GM23248 (cell line): ENCODE measurements at places on chromosomes 6 and 20. TPM values are rescaled to one million over a fixed set of nuclear protein-coding genes. Genes with fewer than 3 reads are reported as not detected.
A peak's percentile ranks its signal among the peaks of the same experiment; 100 is the strongest.

DNA sequence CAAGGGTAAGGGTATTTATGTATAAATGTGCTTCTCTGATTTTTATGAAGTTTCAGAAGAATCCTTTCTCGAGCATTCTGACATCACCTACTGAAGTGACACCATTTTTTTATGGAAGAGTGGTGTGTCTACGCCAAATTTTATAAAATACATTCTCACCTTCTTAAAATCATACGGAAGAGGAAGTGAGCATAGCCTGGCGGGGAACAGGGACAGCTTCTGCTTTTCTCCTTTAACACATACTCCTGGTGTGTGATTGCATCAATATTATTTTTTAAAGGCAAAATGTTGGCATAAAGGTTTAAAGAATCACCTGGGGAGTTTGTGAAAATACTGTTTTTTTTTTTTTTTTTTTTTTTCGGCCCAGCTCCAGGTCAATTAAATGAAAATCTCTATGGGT is 733.6 kb upstream of the MAN1A1 start:
- no peaks in the 10 kb centered on the region for H3K27me3 ChIP-seq
- H3K4me3 ChIP-seq = no peak overlapping the region
- H3K4me1 ChIP-seq = no peaks in the 10 kb centered on the region

The ZNF831 gene
- not detected in 2 replicates for total RNA-seq

The HS3ST5 gene
- total RNA-seq = not detected in 2 replicates

- H3K27me3 ChIP-seq = no peaks in the 10 kb centered on the region
- peaks cover 21% of the 10 kb centered on the region for H3K4me1 ChIP-seq
- no peak overlapping the region for H3K4me3 ChIP-seq
- H3K36me3 ChIP-seq = no peaks in the 10 kb centered on the region
These were observed 13.7 kb downstream of the EXOC2 start for GRCh38 chr6:679282-679681.

DNA sequence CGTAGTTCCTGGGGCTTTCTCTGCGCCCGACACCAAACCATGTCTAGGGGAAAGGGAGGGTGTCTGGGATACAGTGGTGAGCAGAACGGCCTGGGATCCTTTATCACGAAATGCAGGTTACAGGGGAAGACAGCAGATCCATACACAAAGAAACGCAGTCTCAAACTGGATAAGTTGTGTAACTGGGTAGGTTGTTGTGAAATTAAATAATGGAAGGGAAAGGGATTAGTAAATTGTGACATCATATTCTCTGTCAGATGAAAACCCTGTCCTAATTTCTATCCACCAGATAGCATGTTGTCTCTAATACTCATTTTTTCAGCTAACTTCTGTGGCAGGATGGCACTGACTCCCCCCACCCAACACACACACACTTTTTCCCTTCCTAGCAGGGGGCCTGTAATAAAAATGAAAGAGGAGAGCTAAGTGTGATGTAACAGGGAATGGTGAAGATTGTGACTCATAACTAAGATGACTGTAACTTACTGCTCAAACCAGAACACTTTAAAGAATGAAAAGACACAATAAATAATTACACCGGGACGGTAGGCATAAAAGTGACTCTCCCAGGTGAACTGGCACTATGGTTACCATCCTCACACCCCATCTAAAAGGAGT is 769 bp upstream of the TRPC4AP start:
- H3K27me3 ChIP-seq = no peaks in the 10 kb centered on the region
- H3K27ac ChIP-seq = peak overlapping the region; percentile 92
- H3K36me3 ChIP-seq = no peaks in the 10 kb centered on the region

DNA sequence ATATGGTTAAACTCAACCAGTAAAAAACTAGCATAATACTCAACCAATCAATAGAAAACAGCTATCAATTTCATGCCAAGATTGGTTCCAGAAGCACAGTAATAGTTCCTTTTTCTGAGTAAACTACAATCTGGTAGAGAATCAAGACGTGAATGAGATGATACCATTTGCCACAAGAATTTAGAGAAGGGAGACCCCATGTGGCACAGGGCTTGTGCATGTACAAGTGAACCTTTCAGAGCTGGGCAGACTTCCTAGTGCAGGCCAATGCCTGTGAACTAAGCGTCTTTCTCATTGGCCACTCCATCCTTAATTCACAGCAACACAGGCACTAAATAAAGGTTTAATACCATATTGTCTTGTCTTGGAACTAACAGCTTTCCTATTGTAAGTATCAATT is 213.5 kb downstream of the RFPL4B start:
- no peaks in the 10 kb centered on the region for H3K36me3 ChIP-seq
- no peak overlapping the region for H3K27ac ChIP-seq
- H3K27me3 ChIP-seq = no peaks in the 10 kb centered on the region
- peaks cover 15% of the 10 kb centered on the region for H3K4me1 ChIP-seq
- DNase-seq = no peak
